ENCODE measurements at places on chromosomes 16 and 17.

DNA sequence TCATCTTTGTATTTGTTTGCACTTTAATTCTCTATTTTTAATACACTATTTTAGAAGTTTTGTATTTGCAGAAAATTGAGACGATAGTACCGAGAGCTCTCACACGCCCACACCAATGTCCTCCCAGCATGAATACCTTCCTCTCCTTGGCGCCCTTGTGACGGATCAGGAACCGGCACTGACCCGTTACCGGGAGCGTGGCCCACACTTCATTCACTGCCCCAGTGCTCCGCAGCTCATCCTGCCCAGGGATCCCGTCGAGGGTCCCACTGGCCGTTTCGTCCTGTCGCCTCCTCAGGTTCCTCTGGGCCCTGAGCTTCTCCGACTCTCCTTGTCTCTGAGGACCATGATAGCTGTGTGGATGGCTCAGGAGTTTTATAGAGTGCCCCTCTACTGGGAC, 50.6 kb downstream of the KLHDC4 start:
- DNase-seq = no peak

GRCh38 chr16:52494145-52494544, 52.8 kb downstream of the TOX3 start:
- no peak for DNase-seq

DNA sequence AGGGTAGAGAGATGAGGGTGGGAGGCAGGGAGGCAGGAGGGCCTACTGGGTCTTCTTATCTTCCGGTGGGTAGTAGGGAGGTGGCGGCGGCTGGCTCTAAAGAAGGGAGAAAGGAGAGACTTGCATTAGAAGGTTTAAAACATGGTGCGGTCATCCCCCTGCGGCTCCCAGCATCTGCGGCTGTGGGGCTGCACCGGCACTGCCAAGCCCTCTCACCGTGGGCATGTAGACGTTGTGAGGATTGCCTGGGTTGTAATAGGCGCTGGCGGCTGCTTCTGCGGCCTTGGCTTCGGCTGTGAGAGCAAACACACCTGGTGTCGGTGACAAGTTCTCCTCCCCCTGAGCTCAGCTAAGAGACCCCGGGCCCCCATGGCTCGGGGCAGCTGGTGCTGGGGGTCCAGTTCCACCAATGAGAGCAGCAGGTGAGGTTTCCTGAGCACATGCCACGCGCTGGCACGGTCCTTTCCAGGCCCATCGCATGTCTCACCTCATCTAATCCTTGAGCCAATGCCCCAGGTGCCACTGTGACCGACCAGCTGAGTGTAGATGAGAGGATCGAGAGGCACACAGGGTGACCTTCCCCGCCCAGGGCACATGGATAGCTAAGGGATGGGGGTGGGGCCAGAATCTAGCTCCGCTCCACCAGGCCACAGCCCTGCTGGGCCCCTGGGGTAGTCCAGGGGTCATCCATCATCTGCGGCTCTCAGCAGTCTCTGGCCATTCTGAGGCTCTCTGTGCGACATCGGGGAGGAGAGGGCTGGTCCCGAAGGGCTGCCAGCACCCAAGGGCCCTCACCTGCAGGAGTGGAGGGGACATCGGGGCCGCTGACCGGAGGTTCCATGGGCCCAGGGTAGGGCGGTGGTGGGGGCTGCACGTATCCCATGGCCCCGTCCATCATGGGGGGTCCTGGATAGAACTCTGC, 2.7 kb upstream of the UNC13D start:
- no peak for DNase-seq

GRCh38 chr17:57629470-57629869, 115.6 kb downstream of the CCDC182 start:
- DNase-seq = no peak

DNA sequence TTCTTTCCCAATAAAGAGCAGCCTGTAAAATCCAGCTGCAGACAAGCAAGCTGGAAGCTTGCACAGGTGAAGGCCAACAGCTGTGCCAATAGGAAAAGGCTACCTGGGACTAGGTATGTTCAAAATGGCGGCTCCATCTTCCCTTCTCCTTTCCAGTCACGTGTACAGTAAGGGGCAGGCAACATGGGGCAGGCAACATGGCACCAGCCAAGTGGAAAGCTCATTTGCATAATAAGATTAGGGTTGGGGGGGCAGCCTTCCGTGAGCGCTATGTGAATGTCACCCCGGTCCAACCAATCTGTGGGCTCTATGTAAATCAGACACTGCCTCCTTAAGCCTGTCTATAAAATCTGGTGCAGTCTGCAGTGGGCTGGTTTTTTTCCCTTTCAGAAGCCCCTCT, 31.3 kb downstream of the TVP23A start:
- DNase-seq = no peak

DNA sequence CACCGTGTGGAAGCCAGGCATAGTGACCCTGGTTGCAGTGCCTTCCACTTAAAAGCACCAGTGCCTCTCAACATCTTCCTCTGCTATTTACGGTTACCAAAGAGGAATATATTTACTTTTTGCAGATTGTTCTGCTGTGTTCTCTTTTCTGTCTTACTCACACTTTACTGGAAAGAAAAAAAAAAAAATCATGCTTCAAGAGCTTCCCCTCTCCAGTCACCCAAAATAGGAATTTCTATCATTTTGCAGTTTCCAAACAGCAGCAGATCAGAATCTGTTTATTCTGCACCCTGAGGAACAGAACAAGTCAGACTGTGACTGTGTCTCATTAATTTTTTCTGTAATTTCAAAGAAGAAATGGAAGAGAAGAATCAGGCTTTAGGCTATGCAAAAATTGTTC, 96.1 kb downstream of the KCNJ2 start:
- no peak for DNase-seq

GRCh38 chr17:31738488-31738887, 120.6 kb downstream of the COPRS start:
- no peak for DNase-seq

GRCh38 chr17:68662037-68662432, 60.9 kb upstream of the FAM20A start:
- DNase-seq = no peak

DNA sequence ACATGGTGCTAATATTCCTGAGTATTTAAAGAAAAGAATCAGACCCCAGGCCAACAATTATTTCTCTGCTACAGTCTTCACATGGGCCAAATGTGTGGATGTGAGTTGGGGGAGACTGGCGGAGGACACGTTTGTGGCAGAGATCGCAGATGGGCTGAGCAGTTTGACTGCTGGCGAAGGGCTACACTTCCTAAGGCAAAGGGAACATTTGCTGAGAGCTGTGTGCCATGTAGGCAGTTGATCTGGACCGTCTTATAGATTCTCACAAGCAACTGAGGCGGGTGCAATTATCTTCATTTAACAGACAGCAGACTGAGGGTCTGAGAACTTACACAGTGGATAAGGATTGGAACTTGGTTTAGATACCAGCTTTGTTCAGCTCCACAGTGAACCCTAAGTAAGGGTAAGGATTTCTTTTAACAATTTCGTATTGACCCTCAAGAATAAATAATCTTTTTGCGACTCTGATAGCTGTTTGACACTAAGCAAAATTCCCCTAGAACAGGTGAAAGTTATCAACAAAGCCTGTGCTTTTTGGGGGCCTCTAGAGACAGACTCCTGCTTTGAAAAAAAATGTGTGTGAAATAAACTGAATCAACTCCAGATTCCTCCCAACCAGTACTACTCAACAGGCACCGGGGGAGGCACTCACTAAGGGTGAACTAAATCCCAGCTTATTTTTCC, 55.3 kb downstream of the TBX4 start:
- no peak for DNase-seq

DNA sequence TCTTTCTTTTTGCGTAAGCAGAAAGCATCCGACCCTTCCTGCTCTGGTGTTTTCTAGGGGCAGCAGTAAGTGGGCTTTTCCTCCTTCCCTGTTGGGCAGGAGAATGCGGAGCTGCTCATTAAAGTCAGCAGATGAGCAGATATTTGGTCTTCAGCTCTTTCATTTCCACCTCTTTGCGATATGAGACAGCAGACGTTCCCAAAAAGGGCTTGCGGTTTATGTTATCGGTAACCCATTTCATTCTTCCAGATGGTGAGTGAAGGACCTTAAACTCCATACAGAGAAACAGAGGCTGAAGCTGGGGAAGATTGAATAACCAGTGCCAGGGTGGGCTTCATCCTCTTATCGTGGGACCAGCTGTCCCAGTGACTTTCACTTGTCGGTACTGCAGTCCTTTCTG, 40.7 kb downstream of the KSR1 start:
- DNase-seq = no peak

- no peak for DNase-seq
Measured at GRCh38 chr16:7731141-7731540, 398.5 kb downstream of the RBFOX1 start.

- DNase-seq = no peak
Measured at GRCh38 chr17:55852734-55853133, 101.9 kb downstream of the PCTP start.
